ENCODE measurements at places on chromosomes 6 and 20.

DNA sequence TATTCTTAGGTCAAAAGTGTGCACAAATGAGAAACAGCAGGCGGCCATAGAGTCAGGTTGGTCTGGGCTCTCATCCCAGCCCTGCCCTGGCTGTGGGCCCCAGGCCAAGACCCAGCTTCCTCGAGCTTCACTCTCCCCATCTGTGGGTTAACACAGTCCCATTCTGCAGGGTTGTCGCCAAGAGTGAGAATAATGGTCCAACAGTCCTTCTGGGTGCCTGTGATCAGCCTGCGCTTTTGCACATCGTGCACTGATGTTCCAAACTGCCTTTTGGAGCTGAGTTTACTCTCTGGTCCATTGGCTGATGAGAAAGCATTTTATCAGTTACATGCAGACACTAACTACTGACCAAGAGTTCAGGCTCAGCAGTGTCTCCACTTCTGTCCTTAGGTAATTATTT lies 82.6 kb downstream of the INSM1 start:
- peak; percentile 96 for DNase-seq

DNA sequence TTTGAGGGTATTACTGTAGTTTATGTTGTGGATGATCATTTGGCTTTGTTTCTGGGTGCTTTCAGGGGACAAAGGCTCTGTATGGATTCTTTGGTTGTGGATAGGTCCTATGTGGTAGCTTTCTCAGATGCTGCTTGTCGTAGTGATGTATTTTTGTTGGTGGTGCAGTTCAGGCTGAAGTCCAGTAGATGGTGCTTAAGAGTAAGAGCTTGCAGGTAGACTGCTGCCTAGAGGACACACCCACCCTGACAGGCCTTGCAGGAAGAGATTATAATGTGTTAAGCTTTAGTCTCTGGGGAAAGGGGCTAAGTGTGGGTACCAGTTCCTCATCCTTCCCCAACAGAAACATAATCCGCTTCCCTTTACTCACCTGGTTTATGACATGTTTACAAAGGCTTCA lies 62.6 kb upstream of the ADGRB3 start:
- peak; percentile 33 for DNase-seq

- DNase-seq: no peak
These were observed 10.3 kb downstream of the ELOVL2 start for GRCh38 chr6:11033825-11034224.

DNA sequence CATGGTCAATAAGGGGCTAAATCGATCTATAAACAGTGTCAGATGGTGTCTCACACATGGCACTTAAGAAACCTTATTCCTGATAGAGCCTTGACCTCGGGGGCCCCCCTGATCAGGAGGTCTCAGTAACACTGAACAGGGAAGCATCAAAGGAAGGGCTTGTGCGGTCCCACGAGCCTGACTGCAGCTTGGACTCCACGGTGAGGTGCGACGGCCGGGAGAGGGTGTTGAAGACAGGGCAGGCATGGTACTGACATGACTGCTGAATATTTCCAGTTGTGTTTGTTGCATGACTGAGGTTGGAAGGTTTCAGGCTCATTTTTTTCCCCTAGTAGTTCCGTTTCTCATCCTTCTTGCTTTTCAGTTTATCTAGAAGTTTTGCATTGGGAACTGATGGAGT lies 107.1 kb upstream of the JAG1 start:
- DNase-seq: no peak

DNA sequence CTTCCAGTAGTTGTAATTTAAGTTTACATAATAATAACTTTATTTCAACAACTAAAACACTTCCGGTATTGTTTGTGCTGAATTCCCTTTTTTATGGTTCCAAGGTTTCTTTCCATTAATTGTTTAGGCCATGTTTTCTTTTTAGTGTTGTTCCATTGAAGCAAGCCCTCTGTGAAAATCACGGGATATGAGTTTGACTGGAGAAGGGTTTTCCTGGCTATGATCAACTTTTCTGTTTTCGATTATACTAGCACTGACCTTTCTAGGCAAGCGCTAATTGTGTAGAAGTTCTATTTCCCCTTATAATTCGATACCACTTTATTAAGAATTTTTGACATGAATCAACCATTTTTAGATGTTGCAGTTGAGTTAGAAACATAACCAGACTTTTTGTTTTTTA lies 2.4 kb downstream of the LAMA2 start:
- DNase-seq: no peak

DNA sequence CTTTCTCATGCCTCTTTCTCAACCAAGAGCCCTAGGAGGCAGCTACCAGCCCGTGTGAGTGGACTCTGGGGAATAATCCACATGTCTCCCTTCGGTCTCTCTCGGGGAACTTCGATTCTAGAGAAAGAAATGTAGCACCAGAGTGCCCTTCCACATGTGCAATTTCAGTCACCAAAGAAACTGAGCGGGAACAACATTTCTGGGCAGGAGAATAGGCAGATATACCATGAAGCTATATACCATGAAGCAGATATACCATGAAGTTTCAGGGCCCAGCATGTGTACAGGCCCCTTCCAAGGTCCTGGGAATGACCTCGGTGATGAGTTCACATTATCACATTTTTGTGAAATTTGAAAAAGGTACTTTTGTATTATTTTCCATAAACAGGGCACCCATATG lies 60.8 kb downstream of the PDE10A start:
- no peak for DNase-seq

- DNase-seq: no peak
These were observed 427.3 kb upstream of the FLRT3 start for GRCh38 chr20:14764511-14765369.

GRCh38 chr6:109174916-109175315 lies 79.6 kb downstream of the CEP57L1 start:
- DNase-seq: no peak

DNA sequence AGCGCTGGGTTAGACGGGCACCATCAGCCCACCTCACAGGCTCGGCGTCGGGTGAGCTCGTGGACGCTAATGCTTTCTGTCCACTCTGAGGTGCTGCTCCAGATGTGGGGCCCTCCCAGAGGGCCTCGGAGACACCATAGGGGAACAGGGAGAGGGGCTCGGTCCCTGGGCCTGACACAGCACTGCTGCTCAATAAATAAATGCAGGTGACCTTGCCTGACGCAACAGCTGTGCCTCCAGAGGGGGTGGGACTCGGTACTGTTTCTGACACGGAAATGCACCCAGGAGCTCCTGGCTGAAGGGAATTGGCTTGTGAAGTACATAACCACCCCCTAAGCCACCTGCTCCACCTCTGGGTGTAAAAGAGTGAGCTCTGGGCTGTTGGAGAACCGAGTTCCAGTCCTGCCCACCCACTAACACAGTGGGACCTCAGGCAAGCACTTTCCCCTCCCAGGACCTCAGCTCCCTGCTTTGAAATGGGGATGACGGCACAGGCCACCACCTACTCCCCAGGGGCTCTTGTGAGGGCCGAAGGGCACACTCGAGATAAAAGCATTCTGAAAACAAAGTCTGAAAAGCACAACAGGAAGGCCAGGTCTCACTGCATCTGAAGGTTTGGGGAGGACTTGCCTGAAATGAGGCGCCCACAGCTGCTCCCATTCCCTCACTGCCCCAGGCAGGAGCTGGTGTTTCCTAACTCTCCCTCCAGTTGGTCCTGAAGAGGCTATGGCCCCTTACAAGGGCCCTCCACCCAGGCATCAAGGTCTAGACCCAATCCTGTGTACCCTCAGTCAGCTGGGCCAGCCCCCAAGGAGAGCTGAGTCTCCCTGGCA lies 6.7 kb downstream of the KCNK15 start:
- no peak for DNase-seq

DNA sequence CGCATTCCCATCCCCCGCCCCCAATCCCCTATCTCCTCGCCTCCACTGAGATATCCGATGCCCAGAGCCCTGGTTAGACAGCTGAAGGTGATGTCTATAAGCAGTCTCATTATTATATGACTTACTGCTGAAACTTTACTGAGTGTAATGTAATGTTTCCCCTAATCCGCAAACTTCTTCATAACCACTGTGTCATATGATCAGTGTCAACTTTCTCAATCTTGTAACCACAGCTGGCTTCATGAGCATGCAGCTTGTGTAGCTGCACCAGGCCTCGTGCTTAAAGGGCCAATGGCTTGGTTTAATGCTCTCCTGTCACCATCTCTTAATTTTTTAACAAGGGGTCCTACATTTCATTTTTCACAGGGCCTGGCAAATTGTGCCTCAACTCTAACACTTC lies 8.1 kb downstream of the ASIP start:
- DNase-seq: no peak

DNA sequence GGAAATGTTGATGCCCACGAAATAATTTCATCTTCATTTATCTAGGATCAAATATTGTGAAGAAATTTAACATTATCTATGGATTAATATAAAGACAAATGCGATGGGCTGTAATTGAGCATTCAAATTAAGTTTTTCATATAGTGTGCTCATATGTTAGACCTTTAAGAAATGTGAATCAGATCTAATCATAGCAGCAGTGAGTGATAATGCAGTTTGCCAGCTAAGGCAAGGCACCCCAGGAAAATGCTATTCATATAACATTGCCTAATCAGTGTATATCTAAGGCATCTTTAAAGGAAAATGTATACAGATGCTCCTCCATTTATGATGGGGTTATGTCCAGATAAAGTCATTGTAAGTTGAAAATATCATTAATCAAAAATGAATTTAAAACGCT lies 135.2 kb downstream of the KCNQ5 start:
- DNase-seq: no peak

GRCh38 chr6:104929353-104929752 lies 27.6 kb upstream of the LIN28B start:
- no peak for DNase-seq

- no peak for DNase-seq
These were observed 124.1 kb upstream of the NEDD9 start for GRCh38 chr6:11356404-11357155.

GRCh38 chr6:18117136-18117535 lies 5.3 kb downstream of the NHLRC1 start:
- DNase-seq: no peak

DNA sequence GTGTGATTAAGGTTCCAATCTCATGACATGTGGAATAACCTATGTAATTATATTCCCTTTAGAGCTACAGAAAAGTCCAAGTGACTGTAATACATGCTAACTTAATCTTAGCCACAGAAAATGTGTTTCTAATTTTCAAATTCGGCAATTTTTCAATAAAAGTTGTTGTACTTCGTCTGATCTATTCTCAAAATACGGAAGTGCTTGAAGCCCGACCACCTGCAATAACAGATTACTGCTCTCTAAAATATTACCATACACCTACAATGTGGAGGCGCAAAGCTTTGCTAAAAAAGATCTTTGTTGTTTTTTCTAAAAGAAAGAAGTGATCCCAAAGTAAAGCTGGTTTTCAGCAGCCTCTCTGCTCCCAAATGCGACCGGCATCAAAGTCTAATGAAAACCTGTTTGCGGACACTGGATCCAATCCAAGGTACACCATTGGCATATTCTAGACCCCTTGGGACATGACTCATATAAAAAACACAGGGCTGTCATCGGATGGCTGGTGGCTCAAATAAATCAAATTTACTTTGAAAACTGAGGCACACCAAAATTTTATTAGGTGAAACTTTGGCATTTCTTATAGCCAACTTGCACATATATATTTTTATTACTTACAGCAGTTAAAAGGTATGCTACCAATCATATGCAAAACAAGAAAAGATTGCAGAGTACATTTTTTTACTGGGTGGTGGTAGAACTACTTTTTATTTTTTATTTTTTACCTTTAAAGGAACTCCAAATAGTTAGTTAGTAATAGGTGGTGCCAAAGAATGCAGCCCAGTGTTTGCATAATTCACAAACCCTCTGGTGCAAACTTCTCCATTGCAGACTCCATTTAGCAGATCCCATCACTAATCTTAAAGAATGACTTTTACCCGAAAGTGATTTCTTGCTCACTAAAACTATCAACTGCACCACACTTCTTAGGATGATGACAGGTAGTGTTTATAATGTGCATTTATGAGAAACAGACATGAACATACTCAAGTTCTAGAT lies 118.7 kb upstream of the TBX18 start:
- no peak for DNase-seq

- DNase-seq: peak; percentile 84
These were observed 414.0 kb downstream of the GJA1 start for GRCh38 chr6:121849477-121849876.

- no peak for DNase-seq
These were observed 86.6 kb downstream of the SESN1 start for GRCh38 chr6:109008054-109008453.

DNA sequence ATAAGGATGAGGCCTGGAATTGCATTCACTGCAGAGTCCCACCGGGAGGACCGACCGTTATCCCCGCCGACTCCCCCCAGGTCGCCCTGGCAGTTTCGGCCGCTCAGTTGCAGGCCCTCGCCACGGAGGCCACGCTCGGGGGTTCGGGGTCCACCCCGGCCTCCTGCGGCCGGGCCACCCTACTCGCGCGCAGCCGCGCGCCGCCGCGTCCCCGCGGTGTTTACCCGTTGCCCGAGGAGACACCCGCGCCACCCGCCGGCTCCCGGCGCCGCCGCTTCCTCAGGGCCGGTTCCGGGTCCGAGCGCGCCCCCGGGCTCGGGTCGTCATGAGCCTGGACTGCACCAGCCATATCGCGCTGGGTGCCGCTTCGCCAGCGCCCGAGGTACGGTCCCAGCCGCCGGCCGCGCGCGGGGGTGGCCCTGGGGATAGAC lies at the start of gene CCDC170:
Gene CCDC170 (plus strand): TSS at position 214 of the 431 bp plus-strand sequence. CDS start 112 bp downstream, at position 326.
- no peak for DNase-seq

- DNase-seq: no peak
These were observed 64.5 kb downstream of the EYA2 start for GRCh38 chr20:46959081-46959692.

GRCh38 chr6:130359736-130360135 lies 6.1 kb upstream of the TMEM200A start:
- DNase-seq: no peak

GRCh38 chr6:142478117-142478516 lies 176.3 kb downstream of the ADGRG6 start:
- no peak for DNase-seq

DNA sequence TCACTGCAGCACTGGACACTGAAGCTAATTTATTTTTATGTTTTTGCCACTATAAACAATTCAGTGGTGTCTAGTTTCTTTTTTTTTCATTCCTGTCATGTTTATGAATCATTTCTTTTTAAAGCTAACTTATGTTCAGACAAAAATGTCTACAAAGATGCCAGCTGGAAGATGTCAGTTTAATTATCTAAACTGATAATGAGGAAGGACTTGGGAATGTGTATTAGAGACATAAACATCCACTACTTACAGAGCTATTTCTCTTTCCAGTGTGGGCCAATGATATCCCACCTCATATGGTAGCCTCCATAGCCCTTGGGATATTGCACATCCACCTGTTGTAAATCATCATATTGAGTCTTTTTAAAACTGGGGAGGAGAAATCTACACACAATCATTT lies 132.1 kb upstream of the FAM184A start:
- DNase-seq: no peak

- DNase-seq: no peak
These were observed 1.5 kb downstream of the HM13 start for GRCh38 chr20:31515775-31516107.

- no peak for DNase-seq
These were observed 658 bp downstream of the RIN2 start for GRCh38 chr20:19758501-19759331.

- no peak for DNase-seq
These were observed 42.8 kb upstream of the RALGAPA2 start for GRCh38 chr20:20755231-20755630.

- DNase-seq: no peak
These were observed 18.9 kb upstream of the SRSF6 start for GRCh38 chr20:43438578-43439316.
